ENCODE measurements at places on chromosomes 3 and 15. TPM values are rescaled to one million over a fixed set of nuclear protein-coding genes. Genes with fewer than 3 reads are reported as not detected.

ATP13A5 gene
- not detected for total RNA-seq

SEMA3B gene
- total RNA-seq, result 11.1 TPM

SNX33 gene
- total RNA-seq, result 28.0 TPM

BDH1 gene
- 0.93 TPM for total RNA-seq

OSTN gene
- 0.87 TPM for total RNA-seq

NLGN1 gene
- 2.8 TPM for total RNA-seq

NANOGP8 gene
- not detected for total RNA-seq

ARHGEF26 gene
- 2.6 TPM for total RNA-seq

ANKRD34C gene
- total RNA-seq, result not detected

ZBED2 gene
- 0.13 TPM for total RNA-seq

SMAD6 gene
- total RNA-seq, result 55.4 TPM

AMT gene
- total RNA-seq, result 1.5 TPM

SQOR gene
- total RNA-seq, result 127 TPM

CILP gene
- not detected for total RNA-seq

RAP2B gene
- 28.7 TPM for total RNA-seq

GOLGA8N gene
- total RNA-seq, result 10.3 TPM

LINGO1 gene
- total RNA-seq, result under 0.01 TPM

C2CD4B gene
- 0.26 TPM for total RNA-seq

CGNL1 gene
- total RNA-seq, result 3.3 TPM

All from aortic smooth muscle cell (primary cell).